Right hindlimb (tissue), 1 donor: ENCODE measurements at places on chromosomes 7 and 10.

DNA sequence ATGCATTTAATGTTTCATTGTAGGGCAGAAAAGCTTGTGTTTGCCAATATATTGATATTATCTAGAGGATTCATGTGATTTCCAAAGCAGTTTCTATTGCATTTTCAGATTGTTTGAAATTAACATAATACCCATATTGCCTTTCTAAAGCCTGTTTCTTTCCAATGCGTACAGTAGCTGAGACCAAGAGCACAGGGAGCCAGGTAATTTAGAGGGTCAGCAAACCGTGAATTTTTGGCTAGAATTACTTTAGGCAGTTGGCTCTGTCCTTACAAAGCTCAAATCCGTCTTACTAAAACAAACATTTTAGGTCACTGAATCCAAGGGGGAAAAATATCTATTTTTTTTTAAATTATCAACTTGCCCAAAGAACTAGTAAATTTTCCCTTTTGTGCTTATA lies 604.9 kb upstream of the ADARB2 start:
- no peak for DNase-seq

DNA sequence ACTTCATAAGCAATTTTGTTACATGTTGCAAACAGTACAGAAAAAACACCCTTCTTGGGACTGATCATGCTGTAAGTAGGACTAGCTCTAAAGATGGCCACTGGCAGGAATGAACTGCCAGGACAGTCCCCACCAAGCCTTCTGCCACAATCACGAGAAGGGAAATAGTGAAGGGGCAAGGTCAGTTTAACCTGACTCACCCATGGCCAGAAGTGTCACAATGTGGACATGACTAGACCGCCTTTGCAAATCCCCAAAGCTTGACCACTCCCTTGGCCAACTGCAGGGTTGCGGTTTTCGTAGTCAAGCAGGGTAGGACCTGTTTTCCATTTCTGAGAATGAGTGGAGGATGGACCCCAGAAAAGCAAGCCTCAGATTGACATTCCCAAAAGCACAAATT lies 19.4 kb upstream of the FRAT2 start:
- no peak for DNase-seq

DNA sequence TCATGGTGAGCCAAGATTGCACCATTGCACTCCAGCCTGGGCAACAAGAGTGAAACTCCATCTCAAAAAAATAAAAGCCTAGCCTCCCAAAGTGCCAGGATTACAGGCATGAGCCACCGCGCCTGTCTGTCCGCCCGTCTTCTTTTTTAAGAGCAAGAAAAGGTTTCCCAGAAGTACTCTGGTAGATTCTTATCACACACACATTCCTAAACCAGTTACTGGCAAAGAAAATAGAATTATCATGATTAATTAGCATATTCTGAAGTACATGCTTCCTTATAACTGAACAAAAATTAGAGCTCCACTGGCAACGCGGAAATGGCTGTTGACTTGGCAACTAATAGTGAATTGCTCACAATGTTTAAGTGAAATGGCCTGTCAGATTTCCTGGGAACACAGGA lies 87.0 kb downstream of the ADK start:
- no peak for DNase-seq

DNA sequence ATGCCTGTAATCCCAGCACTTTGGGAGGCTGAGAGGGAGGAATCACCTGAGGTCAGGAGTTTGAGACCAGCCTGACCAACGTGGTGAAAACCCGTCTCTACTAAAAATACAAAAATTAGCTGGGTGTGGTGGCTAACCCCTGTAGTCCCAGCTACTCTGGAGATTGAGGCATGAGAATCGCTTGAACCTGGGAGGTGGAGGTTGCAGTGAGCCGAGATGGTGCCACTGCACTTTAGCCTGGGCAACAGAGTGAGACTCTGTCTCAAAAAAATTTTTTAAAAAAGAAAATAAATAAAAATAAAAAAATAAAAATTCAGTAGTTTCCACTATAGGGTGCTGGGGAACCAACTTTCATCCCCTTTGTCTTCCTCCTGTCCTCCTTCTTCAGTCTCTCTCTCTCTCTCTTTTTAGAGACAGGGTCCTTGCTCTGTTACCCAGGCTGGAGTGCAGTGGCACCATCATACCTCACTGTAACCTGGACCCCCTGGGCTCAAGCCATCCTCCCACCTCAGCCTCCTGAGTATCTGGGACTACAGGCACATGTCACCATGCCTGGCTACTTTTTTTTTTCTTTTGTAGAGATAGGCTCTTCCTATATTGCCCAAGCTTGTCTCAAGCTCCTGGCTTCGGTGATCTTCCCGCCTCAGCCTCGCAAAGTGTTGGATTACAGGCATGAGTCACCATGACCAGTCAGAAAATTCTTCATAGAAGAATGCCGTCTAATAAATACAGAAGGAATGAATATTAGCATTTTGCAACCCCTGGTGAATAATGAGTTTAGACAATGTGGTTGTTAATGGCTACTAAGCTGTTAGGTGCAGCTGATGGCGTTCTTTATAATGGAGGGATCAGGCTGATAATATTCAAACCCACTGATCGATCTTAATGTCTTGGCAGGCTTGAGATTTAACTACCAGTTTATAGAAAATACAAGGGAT lies 20.6 kb downstream of the RBM20 start:
- no peak for DNase-seq
